Right lobe of liver (tissue), 6 donors: ENCODE measurements at places on chromosomes 16 and 17. TPM values are rescaled to one million over a fixed set of nuclear protein-coding genes. Genes with fewer than 3 reads are reported as not detected.

CA4 gene
- total RNA-seq, result 0.37 TPM

SLC16A11 gene
- total RNA-seq, result 10.2 TPM

FLCN gene
- total RNA-seq, result 25.4 TPM

TBX21 gene
- total RNA-seq, result not detected

KRTAP2-3 gene
- total RNA-seq, result not detected

UMOD gene
- total RNA-seq, result not detected

TBC1D3K gene
- not detected for total RNA-seq

CSHL1 gene
- total RNA-seq, result not detected

ZNF267 gene
- 2.8 TPM for total RNA-seq

DNA sequence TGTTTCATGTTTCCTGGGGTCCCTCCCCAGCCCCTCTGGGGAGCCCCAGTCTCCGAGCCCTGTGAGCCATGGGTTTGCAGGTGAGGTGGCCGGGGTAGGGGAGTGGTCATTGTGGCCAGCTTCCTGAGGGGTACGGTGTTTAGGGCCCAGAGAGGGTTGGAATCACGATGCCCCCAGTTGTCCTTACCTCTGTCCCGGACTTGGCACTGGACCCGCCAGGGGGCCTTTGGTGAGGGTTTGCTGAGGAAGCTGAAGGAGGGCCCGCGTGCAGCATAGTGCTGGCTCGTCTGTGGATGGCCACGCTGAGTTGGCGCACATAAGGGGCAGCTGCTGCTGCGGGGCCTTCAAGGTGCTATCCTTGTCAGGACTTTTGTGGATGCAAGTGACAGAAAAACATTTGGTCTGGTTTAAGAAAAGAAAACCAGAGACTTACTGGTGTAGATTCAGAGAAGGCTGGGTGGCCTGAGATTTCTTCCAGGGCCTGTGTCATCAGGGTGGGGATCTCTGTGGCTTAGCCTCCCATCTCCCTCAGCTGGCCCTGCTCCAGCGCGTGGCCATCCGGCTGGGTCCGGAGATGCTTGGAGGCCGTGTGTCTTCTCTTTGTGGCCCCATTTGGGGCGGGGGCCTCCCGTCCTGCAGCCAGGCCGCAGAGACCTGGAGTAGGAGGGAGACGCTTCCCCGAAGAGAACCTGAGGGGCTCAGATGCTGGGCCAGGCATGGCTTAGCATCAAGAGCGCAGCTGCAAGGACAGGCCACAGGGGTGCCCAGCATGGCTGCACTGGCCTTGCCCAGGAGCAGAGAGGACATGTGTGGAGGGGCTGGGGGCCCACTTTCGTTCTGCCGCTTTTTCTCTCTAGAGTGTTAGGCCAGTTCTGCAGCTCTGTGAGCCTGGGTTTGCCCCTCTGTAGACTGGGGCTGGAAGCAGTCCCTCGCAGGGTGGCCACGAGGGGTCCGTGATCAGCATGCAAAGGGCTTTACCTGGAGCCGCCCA is 33.7 kb upstream of the NUDT16L1 start:
- no peak for DNase-seq

DNA sequence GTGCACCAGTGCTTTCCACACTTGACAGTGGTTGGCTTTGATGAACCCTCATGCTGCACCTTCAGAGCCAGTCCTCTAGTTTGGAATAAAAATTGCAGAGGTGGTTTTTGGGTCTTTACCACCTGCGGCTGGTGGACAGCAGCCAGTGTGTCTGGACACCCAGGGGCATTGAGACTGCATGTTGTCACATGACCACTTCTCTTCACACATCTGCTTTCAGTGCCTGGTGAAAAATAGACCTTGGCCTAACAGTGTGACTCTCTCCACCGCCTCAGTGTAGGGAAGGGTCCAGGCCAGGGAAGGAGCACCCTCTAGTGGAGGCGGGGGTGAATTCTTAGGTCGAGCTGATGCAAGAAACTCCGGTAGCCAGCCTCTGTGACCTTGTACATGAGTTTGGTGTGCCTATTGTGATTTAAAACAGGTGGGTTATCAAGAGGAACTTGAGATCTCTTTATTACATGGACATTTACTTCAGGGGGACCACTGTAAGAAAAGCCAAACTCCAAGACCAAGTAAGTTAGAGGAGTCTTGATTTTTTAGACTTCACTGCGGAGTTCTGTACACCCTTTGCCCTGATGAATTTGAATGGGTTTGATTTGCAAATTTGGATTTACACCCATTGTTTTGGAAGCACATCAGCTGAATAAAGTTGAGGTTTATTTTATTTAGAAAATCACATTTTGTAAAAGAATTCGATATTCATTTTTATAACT is 17.9 kb downstream of the GOSR2 start:
- peak; percentile 65 for DNase-seq

- no peak for DNase-seq
Measured at GRCh38 chr17:2905269-2905668, 109.0 kb downstream of the RAP1GAP2 start.

DNA sequence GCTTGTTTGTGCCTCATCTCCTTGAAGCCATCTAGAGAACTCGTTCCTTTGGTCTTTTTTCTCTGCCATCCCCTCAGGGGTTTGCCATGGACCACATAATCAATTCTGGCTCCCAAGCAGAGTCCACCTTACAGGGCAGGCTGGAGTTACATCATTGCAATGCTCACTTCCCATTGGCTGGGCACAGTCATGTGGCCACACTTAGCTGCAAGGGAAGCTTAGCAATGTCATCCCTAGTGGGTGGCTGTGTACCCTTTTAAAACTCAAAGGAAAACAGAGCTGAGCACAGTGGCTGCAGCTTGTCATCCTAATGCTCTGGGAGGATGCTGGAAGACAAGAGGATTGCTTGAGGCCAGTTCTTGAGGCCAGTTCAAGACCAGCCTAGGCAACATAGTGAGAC is 41.9 kb upstream of the POLR3E start:
- no peak for DNase-seq

GRCh38 chr16:81842564-81843242 is 63.6 kb downstream of the PLCG2 start:
- DNase-seq, result no peak

GRCh38 chr17:143785-144281 is 6.5 kb downstream of the SCGB1C2 start:
- DNase-seq, result peak; percentile 87

GRCh38 chr17:47257651-47258339 is 4.2 kb downstream of the ITGB3 start:
- no peak for DNase-seq

DNA sequence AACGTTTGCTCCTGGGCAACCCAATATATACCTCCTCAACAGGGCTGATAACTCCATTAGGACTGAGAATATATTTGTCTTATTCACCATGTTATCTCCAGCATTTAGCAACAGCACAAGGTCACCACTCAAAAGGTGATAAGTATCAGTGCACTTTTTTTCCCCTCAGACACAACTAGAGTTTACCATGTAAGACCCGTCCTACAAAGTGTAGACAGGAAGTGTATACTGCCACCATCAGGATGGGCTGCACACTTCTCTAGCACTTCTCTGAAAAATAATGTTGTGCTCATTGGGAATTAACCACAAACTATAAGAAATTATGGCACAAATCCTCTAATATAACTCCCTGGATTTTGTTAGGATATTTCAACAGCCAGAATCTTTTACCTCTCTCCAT is 5.7 kb upstream of the VAT1L start:
- no peak for DNase-seq

- DNase-seq, result no peak
Measured at GRCh38 chr16:88936008-88936555, 40.9 kb downstream of the CBFA2T3 start.

DNA sequence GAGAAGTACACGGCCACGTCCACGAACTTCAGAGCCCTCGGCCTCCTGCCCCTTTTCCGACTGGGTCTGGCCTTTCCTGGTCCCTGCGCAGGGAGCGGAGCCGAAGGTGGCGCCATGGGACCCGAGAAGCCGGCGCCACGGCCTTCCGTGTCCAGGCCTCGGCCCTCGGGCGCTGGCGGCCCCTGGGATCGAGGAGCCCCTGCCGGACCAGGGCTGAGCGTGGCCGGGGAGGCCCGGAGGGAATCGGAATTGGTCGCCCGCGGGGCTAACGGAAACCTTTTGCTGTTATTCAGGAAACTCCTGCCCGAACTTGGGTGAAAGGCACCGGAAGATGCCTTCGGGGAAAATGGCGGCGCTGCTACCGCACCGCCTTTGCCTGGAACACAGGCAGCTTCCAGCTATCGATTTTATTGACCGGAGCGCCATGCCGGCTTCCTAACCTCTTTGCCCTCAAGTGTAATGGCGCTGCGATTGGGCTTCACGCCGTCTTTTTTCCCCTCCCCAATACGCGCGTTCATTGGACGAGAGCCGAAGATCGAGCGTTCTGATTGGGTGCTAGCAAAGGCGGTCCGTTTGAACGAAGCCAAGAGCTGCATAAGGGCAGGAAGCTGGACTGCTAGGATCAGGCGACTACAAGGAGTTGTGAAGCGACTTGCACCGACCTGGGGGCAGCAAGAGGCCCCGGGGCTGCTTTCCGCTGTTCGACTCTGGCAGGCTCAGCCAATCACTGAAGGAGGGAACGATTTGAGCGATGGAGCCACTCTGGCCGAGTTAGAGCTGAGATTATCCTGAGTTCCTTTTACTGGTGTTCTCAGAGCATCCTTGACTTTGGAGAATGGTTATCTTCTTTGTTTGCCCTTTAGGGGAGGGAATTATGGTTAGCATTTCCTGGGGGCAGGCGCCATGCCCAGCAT is at the start of gene ZNF689:
ZNF689 (minus strand) TSS at position 464 of the 914 bp plus-strand sequence; CDS start at position 116, 348 bp downstream.
- DNase-seq, result peak; percentile 92

DNA sequence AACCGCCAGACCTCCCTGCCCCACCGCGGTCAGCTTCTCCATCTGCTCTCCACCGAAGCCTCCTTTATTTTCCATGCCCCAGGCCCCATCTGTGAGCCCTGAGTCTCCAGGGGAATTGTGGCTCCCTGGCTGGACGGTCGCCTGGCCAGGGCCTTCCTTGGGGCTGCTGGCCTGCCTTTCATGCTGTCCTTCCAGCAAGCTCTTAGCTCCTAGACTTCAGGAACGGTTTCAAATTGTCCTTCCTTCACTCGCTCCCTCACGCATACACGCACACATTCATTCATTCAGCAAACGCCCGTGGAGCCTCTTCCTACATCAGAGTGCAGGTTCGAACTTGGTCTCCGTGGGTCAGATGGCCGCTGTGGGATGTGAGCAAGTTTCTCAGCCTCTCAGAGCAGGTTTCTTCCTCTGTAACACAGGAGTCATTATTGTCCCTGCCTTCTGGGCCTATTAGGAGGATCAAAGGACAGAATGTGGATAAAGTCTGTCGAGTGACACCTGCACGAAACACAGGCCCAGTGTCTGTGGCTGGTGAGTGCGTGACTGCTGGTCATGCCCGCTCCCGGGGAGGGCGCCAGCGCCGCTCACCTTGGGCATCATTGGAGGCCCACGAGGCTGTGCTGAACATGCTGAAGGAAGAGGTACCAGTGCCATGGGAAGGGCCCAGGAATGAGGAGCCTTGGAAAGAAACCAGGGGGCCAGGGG is 18.7 kb upstream of the GSE1 start:
- no peak for DNase-seq

DNA sequence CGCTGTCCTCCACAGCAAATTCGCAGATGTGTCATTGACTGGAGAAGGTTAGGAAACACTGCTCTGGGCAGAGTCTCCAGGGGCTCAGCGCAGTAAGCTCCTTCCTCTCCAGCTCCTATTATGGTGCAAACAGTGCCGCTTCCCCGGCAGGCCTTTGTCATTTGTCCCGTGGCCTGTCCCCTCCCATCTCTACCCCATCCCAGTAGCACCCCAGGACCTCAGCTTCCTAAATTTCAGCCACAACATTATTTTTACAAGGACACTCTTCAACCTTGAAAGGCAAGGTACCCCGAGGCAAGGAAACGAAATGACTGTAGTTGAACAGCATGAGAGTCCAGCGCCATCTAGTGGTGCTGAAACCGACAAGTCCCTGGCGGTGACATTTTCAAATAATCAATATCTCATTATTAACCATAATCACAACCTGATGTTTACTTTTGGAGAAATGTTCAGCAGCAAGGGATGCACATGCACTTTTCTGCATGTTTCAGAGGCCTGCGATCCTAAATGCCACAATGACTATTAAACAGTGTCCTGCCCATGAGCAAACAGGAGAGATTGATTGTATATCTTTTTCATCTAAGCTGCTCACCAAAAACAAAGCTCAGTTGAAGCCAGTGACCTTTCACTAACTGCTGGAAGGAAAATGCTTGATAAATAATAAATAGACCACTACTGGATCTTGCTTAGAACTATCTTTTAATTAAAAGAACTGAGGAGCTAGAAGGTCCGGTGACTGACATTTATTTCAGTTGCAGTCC is 16.5 kb downstream of the MRPS23 start:
- DNase-seq, result peak; percentile 69

DNA sequence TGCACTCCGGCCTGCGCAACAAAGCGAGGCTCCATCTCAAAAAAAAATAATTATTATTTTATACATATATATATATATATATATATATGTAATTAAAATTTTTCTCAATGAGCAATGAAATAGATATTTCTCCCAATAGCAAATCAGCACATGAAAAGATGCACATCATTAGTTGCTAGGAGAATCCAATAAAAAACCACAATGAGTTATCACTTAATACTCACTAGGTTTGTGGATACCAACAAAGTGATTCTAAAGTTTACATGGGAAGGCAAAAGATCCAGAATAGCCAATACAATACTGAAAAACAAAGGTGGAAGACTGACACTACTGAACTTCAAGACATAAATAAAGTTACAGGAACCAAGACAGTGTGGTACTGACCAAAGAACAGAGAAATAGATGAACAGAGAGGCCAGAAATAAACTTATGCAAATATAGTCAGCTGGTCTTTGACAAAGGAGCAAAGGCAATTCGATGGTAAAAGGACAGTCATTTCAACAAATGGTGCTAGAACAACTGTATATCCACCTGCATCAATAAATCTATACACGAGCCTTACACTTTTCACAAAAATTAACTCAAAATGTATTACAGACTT is 13.6 kb downstream of the SMG6 start:
- no peak for DNase-seq

GRCh38 chr17:17768424-17769088 is 68.2 kb downstream of the SREBF1 start:
- DNase-seq, result no peak

DNA sequence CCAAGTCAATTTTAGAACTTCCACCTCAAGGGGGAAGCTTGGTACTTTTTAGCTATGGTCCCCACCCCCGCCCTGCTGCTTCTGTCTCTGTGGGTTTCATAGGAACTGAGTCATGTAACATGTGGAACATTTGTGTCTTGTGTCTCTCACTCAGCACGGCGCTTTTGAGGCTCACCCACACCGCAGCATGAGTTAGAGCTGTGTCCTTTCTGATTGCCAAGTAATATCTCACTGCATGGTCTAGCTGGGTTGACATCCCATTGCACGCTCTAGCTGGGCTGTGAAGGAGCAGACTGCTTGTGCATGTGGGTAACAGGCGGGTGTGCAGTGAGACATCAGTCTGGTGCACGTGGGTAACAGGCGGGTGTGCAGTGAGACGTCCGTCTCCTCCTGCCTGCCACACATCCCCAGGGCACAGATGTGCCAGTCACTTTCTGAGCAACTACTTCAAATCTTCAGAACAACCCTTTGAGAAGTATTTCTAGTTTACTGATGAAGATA is 26.4 kb upstream of the SLC7A5 start:
- DNase-seq, result no peak
